ENCODE measurements at places on chromosomes 12 and 14.
A peak's percentile ranks its signal among the peaks of the same experiment; 100 is the strongest.

- no peak for DNase-seq
Observed at GRCh38 chr12:3483089-3483488, 7.9 kb upstream of the PRMT8 start.

GRCh38 chr14:69917287-69917686 lies 38.1 kb downstream of the SMOC1 start:
- DNase-seq: no peak

DNA sequence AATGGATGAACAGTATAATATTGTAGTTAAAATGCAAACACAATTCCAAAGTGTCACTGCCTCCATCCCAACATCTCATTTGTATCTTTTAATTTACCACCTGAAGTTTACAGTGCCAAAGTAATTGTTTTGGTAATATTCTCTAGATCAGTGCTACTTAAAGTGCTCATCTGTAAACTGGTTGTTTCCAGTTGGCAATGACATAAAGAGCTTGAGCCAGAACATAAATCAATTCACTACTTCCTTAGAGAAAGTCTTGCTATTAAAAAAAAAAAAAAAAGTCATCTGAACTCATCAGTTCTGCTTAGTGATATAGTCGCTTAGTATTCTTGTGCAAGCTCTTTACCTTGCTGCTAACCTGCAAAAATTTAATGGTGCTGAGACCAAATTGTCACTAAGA lies 16.4 kb downstream of the PLCZ1 start:
- DNase-seq: no peak

GRCh38 chr12:109020796-109021380 lies at the start of gene SVOP:
Gene SVOP, minus strand, starts transcription at chr12:109021068. Its CDS starts 200 bp downstream, at chr12:109020868.
- DNase-seq: peak; percentile 60

- no peak for DNase-seq
Observed at GRCh38 chr12:49352351-49352750, 5.7 kb downstream of the DNAJC22 start.

GRCh38 chr12:4086481-4086880 lies 187.1 kb upstream of the CCND2 start:
- no peak for DNase-seq

- no peak for DNase-seq
Observed at GRCh38 chr14:96821501-96821900, 24.3 kb downstream of the VRK1 start.

- no peak for DNase-seq
Observed at GRCh38 chr12:90333939-90334338, 621.0 kb downstream of the CCER1 start.

- DNase-seq: peak; percentile 39
Observed at GRCh38 chr12:24760606-24761378, 188.1 kb downstream of the BCAT1 start.

GRCh38 chr12:31233061-31233730 lies 92.8 kb downstream of the SINHCAF start:
- DNase-seq: no peak

DNA sequence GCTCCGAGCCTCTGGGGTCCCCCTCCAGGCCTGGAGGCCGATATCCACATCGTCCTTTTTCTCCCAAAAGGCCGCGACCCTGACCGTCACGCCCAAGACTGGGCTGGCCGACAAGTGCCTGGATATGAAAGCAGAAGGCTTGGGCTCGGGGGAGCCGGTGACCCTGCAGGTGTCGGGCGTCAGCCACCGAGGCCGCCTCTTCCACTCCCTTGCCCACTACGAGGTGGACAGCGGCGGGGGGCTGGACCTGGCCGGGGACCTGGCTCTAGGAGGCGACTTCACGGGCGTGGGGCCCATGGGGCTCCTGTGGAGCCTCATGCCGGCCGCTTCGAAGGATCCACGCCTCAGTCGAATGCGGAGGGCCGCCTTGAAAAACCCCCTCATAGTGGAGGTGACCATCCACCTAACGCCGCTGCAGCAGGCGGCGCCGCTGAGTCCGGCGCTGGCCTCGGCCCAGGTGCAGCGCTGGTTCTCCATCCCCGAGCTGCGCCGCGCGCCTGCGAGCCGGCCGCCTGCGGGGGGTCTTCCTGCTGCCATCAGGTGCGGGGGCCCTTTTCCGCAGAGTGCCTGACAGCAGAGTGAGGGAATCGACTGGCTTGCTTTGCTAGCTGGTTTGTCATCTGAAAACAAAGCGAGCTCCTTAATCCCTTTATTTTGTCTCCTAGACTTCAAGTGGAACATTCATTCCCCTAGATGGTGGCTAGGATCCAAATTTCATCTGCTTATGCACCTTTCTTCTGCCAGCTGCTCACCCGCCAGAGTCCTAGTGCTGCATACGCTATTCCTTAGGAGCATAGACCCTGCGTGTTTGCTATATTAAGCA lies 10.6 kb upstream of the DNAL1 start:
- peak; percentile 32 for DNase-seq

DNA sequence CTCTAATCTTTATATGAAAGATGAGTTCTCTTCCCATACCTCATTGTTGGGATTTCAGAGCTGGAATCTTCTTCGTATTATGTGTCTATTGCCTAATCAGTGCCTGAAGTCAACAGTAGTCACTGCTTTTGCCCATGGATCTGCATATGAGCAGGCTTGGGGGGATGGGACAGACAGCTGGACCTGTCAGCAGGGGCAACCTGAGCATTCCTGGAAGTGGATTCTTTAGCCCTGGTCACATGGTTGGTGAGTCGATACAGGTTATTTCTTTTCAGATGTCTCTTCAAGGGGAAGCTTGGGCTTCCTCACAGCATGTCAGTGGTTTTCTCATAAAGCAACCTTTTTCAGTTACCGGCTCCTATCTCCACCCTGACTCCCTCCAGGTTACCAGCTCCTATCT lies 97.3 kb upstream of the RBM19 start:
- no peak for DNase-seq

- peak; percentile 82 for DNase-seq
Observed at GRCh38 chr14:37197421-37198272, at the start of gene MIPOL1. Gene MIPOL1, plus strand, starts transcription at chr14:37197937. Its CDS starts 49,952 bp downstream, at chr14:37247889.

- DNase-seq: no peak
Observed at GRCh38 chr12:46493150-46493833, 120.7 kb upstream of the SLC38A2 start.

DNA sequence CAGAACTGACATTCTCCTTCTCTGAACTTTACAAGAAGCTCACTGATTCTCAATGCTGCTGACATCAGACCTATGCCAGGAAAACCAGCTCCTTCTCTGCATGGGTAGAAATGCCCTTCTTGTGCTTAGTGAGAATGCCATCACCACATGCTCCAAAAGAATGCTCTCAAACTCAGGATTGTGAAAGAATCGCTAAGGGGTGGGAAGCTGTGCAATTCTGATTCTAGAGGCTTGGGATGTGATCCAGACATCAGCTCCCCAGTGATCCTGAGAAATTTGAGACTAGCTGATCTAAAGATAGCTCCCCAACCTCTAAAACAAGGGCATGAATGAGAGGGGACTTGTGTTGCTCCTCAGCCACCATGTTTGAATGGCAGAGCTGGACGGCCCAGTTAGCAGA lies 113.2 kb downstream of the DPF3 start:
- no peak for DNase-seq

DNA sequence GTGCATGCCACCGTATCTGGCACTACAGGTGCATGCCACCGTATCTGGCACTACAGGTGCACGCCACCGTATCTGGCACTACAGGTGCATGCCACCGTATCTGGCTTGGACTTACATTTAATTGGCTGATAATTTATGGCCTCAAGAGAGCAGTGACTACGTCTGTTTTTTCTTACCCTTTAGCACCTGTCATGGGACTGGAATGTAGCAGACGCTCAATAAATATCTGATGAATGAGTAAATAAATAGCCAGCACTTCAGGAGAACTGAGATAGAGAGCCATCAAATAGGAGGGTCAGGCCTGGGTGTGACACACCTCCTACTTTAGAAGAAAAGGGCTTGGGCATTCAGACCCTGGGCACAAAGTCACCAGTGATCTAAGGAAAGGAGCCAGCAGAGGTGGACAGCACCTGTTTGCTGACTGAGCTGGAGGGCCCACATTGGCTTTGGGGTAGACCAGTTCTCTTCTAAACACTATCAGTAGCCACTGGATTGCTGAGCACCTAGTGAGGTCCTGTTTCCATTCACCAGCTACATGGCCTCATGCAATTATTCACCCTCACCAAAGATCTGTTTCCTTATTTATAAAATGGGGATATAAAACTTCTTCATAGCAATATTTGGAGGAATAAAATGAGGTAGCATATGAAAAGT lies 50.1 kb downstream of the RFX4 start:
- DNase-seq: no peak

- DNase-seq: no peak
Observed at GRCh38 chr14:23712287-23712686, 76.1 kb downstream of the DHRS2 start.

DNA sequence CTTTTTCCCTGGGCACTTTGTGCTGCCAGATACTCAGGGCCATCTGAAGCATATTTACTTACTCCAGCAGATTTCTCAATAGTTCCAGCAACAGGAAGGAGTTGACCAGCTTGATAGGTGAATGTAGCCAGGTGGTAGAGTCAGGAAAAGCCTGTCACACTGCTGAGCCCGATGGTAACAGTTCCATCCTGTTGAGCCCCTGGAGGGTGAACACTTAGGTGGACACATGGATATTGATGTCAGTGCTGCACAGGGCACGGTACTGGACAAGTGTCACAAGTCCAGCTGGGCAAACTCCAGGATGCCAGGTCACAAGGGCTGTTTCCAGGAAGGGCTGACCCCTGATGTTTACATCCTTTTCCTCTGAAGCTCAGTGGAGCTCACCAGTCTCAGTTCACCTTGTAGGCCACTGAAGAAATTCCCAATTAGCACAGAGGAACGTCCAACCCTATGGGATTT lies 2.3 kb upstream of the SMOC1 start:
- DNase-seq: no peak

DNA sequence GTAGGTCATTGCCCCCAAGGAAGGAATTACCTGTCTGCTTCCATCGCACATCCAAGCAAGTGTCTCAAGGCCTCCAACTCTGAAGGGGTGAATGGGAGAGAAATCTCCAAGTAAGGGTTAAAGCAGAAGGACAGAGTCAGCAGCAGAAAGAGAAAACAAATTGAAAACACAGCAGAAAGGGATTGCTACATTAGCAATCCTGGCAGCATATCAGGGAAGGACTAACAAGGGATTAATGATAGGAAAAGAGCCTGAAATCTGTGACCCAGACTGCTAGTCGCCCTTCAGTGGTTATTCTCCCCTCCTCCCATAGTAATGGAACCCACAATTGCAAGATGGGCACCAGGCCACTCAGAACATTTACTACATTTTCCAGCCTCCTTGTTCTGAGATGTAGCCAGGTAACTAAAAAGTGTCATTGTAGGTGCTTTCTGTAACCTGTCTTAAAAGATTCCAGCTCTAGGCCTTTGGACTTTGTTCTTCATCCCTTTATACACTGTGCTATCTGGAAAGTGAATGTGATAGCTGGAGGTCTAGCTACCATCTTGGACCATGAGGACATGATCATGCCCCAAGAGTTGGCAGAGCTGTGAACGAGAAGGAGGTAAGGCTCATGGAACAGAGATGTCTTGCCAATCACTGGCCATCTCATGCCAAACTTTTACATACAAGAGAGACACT lies 36.0 kb downstream of the MAP3K9 start:
- DNase-seq: no peak

DNA sequence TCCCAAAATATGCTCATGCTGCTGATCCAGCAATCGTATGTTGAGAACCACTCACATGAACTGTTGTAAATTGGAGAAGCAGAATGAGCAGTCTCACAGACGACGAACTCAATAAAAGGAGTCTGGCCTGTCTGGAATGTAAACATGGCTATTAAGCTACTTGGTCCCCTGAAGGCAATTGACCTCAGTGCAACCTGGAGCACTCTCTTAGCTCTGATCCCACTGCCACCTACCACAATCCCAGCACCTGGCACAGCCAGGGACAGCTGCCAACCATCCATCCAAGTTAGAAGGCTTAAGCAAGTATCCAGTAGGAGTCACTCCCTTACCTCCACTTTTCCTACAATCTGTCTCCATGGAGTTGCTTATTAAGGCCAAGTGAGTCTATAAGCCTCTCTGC lies 406.9 kb upstream of the CLEC14A start:
- DNase-seq: peak; percentile 39

DNA sequence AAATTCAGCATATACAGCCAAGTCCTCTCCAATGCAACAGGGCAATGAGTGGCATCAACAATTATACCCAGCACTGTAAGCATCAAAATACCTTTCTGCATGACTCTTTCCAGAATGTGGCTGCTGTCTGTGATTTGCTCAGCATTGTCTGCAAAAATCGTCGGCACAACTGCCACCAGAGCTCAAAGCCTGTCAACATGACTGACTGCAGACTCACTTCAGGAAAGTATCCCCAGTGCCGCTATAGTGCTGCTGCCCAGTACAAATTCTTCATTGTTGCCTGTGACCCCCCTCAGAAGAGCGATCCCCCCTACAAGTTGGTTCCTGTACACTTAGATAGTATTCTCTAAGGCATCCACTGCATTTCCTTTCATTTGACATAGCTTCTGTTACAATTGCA lies 735 bp downstream of the RNASE6 start:
- no peak for DNase-seq

DNA sequence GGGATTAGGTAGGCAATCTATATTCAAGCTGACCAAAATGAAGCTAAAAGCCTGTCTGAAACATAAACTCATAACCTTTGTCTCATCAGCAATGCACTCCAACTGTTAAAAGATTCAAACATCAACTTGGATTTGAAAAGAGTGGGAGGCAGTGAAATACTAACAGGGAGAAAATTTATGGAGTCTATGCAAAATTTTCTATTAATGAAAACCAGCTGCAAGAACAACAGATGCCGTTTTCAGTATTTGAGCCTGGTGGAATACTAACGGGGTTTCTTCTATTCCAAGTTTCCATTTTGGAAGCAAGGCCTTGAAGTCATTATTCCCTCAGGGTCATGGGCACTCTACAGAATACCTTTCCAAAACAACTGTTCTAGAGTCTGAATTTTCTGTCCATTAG lies 88.3 kb downstream of the LRP6 start:
- no peak for DNase-seq

DNA sequence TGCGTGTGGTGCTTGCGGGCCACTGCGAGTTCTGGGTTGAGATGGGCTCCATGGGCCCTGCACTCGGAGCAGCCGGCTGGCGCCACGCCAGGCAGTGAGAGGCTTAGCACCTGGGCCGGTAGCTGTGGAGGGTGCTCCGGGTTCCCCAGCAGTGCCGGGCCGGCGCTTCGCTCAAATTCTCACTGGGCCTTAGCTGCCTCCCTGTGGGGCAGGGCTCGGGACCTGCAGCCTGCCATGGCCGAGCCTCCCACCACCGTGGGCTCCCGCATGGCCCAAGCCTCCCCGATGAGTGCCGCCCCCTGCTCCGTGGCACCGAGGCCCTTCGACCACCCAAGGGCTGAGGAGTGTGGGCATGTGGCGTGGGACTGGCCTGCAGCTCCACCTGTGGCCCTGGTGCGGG lies 375.7 kb downstream of the NELL2 start:
- no peak for DNase-seq

- DNase-seq: no peak
Observed at GRCh38 chr12:88334271-88334670, 192.2 kb downstream of the TMTC3 start.

Measured in NCI-H1417 treated with DMSO at 0.1 percent for 48 hours (cell line).